Effector CD4-positive, alpha-beta T cell (primary cell): ENCODE measurements at places on chromosomes 16 and 17.

DNA sequence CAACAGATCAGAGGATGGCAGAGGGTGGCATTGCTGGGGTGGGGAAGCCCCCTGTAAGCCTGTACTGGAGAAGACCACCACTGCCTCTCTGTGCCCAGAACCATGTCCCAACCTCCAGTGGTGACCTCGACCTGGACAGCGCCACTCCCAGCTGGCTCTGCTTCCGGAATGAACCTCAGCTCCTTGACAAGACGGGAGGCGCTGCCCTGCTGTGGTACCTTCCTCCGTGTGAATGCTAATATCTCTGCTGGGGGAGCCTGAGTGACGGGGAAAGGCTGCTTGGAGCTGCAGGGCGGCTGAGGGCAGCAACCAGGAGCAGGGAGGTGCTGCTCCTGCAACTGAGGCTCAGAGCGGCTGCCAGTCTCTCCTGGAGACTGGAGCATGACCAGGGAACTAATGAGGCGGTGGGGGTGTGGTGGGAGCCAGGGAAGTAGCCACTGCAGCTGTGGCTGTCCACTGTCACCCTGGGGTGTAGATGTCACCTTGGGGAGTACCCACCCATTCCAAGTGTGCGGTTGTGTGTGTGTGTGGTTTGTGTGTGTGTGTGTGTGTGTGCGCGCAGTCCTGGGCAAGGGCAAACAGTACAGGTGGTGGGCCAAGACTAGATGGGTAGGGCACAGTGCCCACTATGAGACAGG, 6.2 kb downstream of the PRCD start:
- DNase-seq: no peak

- DNase-seq: no peak
Measured at GRCh38 chr17:7077911-7078546, 2.0 kb downstream of the CLEC10A start.

DNA sequence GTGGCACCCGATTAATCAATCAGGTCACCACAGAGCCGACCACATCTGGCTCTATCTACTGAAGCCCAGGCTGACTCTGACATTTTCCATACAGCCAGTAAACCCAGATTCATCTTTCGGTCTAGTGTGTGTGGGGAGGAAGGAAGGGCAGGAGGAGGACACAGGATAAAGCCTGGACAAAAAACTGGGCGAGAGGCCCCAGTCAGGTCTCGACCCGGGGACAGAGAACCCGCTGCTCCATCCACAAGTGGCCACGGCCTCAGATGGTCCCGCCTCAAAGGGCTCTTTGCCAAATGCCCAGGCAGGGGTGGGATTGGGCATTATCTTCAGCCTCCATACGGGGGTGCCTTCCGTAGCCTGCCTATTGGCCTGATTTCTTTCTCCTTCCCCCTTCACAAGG, 7.8 kb downstream of the ABR start:
- no peak for DNase-seq

- DNase-seq: peak; percentile 72
Measured at GRCh38 chr17:50026837-50027171, 29.1 kb upstream of the ITGA3 start.

DNA sequence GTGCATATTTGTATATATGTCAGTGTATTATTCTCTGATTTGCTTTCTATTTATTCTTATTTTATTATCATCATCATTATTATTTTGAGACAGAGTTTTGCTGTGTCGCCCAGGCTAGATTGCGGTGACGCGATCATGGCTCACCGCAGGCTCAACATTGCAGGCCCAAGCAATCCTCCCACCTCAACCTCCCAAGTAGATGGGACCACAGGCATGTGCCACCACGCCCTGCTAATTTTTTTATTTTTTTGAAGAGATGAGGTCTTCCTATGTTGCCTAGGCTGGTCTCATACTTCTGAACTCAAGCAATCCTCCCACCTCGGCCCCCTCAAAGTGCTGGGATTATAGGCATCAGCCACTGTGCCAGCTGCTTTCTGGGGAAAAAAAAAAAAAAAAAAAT, 8.4 kb upstream of the ARHGAP17 start:
- no peak for DNase-seq

DNA sequence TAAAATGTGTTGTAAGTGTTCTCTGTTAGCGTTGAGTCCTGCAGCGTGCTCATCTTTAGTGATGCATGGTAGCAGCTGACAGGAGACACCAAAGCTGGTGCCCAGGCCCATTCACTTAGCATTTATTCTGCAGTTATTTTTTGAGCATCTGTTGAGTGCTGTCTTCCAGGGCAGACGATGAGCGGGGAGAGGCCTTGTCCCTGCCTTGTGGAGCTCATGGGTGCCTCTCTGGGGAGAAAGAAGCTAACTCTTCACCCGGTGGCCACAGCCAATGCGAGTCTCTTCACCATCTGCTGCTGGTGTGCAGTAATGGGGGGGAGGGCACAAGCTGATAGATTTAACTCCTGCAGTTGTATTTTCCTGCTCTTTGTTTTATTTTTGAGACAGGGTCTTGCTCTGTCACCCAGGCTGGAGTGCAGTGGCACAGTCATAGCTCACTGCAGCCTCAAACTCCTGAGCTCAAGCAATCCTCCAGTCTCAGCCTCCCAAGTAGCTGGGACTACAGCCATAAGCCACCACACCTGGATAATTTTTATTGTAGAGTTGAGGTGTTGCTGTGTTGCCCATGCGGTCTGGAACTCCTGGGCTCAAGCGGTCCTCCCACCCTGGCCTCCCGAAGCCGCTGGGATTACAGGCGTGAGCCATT, 30.5 kb downstream of the GPT2 start:
- DNase-seq: no peak

GRCh38 chr16:27717726-27718125, 167.8 kb downstream of the KATNIP start:
- no peak for DNase-seq

DNA sequence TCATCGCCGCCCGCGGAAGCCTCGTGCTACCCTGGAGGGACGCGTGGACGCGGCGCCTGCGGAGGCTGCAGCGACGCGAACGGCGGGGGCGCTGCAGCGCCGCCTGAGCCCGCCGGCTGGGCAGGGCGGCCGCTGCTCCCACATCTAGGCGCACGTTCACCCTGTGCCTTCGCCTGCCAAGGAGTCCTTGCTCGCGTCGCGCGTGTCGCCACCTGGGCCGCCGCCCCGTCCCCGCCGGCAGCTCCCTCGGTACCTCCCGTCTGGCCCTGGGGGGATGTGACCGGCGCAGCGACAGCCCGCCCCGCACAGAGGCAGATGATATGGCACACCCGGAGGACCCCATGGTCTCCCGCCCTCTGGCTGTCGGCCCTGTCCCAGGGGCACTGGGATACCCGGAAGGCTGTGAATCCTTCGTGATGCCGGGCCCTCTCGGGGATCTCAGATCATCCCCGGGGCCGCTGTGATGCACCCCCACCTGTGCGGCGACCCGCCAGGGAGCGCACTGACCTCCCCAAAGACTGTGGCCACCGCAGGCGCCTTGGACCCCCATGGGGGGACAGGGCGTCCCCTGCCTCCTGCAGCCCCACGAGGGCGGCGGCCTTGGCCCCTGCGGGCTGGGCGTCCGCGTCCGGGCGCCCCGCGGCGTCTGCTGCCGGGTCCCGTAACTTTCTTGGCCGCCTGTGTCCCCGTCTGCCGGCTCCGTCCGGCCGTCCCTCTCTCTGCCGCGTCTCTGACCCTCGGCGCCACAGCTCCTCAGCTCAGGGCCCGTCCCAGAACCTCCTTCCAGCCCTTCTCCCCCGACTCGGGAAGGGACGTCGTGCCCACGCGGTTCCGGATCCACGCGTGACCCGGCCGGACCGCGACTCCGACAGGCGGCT, 689 bp upstream of the TBC1D24 start:
- DNase-seq: peak; percentile 42

GRCh38 chr17:28763137-28763799, 19.5 kb downstream of the TRAF4 start:
- DNase-seq: no peak

GRCh38 chr17:66260688-66261087, 31.5 kb upstream of the APOH start:
- DNase-seq: no peak
